DMS79 (cell line): ENCODE measurements at places on chromosomes 7 and 10.

DNA sequence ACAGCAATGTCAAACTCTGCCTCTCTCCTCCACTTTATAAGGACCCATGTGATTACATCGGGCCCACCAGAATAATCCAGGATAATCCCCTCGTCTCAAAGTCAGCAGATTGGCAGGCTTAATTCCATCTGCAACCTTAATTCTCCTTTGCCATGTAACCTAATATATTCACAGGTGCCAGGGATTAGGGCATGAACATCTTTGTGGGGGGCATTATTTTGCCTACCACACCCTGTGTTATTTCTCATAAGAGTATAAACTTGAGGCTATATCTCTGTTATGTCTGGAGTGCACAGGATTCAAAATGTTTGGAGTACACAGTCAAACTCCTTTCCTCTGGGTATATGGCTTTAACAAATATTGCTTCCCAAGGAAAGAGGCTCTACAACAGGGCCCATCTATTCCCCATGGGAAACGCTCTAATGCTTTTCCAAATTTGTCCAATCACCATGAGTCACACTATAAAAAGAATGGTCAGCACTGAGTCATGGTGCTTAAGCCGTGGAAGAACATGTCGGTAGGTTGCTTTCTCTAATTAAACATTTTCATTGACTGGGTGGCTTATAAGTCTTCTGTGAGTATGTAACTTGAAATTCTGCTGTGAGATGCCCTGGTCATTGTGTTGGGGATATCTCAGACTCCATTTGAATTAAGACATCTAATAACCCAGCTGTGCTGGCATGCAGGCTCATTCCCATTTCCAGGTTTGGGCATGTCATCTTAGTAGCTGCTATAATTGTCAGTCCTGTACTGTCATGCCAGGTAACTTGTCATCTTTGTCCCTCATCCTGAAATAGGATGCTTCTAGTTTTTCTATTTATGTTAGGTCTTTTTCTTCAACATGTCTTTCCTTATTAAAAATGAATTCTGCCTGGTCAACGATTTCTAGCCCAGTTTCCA lies 11.5 kb upstream of the AKR1B10 start:
- DNase-seq: no peak

DNA sequence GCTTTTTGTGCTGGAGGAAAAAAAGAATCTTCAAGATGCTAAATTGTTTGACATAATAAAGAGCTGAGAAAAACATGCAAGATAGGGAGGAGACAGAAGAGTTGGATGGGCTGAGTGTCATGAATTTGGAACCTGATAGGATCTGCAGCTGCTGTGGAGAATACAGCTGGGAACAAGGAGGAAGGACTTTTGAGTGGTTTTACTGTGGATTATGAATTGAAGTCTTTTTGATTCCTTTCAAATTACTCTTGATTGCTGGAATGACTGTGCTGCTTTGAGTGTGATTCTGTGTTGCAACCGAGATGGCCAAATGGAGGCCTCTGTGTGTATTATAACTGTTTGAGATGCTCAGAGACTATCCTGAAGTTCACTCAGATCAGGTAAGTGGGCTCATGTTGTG lies 4.0 kb downstream of the EFCAB10 start:
- no peak for DNase-seq

DNA sequence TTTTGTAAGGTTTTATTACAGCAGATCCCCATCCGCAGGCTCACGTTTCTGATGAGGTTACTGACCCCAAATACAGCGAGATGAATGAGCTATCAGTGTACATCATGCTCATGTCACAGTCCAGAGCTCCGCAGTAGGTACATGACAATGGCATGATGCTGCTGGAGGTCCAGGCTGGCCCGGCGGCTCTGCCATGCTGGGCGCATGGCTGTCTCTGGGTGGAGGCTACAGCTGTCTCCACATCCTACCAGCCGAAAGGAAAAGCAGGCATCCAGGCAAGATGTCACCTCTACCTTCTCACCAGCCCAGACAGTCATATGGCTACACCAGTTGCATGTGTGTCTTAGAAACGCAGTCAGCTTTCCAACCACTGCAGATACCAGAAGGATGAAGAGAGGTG lies 90.9 kb upstream of the RNF32 start:
- no peak for DNase-seq

DNA sequence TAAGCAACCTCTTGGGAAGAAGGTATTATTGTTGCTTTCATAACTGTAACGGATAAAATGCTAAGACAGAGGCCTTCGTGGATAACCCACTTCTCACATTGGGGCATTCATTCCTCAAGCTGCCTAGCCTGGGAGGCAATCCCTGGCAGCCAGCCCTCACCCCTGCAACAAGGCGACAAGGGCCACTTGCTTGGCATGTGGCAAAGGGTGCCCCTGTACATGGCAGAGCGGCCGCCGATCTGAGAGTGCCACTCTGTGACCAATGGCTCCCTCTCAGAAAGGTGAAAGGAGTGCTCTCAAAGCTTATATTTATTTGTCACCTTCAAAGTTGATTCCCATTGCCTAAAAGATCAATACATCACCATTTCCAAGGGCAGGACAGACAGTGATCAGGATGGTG lies 31.9 kb downstream of the EBF3 start:
- no peak for DNase-seq

- no peak for DNase-seq
Observed at GRCh38 chr10:5987747-5988146, 10.4 kb upstream of the IL15RA start.
